CD4-positive, alpha-beta T cell treated with Interleukin-17A for 4 hours (primary cell): ENCODE measurements at places on chromosomes 7 and 10.

DNA sequence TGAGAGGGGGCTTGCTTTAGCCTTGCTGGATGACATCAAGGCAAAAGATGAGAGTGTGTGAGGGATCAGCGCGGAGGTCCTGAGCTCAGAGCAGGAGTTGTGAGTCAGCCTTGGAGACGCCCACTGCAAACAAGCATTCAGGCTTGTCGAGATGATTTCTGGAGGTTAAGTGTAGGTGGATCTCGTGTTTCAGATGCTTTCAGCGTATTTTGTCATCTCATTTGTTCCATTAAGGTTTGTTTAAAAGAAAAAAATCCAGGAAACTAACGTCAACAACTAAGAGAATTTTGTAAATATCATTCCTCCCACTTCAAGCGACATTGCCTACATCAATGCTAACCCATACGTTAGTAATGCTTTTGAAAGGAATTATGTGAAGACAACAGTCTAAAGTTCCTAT lies 715.4 kb upstream of the NRP1 start:
- no peak for DNase-seq

GRCh38 chr7:27917774-27918314 lies 177.9 kb downstream of the TAX1BP1 start:
- no peak for DNase-seq

DNA sequence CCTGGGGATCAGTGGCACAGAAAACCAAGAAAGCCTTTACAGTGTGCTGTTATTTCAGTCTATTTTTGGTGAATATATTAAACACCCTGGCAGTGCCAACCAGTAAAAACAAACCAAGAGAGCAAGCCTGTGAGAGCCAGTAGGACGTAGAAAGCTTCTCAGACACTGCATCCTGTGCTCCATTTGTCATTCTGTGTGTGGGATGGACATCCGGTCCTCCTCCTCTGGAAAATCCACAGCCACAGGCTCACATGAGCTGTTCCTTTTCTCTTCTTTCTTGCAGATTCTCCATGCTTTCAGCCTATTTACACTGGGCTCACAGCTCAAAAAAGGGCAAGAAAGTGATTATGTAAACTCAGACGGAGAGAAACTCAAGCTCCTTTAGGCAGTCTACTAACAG lies 119.7 kb upstream of the YAE1 start:
- no peak for DNase-seq

GRCh38 chr10:98404571-98405359 lies 10.2 kb downstream of the PYROXD2 start:
- no peak for DNase-seq

GRCh38 chr7:92835851-92836488 lies 403 bp downstream of the CDK6 start:
- peak; percentile 55 for DNase-seq
